NCI-H1092 (cell line): ENCODE measurements at places on chromosomes 6 and 20.
A peak's percentile ranks its signal among the peaks of the same experiment; 100 is the strongest.

DNA sequence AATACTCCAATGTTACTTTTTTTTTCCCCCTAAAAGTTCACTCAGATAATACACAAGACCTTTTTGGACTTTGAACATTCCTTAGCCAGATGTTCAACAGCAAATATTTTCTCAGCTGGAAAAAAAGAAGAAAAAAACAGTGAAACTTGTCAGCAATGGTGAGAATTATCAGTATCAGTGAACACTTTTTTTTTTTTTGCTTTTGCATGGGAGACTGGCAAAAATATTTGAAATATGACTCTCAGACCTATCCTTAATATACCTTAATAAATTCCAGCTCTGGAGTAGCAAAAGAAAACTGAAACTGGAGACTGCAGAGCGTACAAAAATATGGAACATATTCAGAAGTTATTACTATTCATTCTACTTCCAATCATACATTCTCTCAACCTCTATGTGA is 92.3 kb downstream of the RFPL4B start:
- DNase-seq: no peak

GRCh38 chr6:128519132-128519930 is 1.1 kb downstream of the PTPRK start:
- no peak for DNase-seq

DNA sequence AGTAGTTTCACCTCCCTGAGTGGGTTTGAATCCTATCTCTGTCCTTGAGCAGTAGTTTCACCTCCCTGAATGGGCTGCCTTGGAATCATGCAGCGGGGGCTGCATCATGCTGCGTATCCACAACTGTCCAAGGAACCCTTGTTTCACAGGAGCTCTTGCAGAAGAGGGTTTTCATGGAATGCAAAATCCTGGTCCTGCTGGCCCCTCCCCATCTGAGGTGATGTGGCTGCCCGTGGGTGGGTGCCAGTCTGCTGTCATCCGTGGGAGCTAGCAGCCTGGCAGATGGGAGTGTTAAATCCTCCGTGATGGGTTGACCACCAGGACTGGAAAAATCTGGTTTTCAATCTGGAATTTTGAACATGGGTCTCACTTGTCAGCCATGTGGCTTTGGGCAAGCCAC is 21.7 kb downstream of the ZBP1 start:
- no peak for DNase-seq

- DNase-seq: no peak
These were observed 62.8 kb upstream of the FOXO3 start for GRCh38 chr6:108497883-108498282.

DNA sequence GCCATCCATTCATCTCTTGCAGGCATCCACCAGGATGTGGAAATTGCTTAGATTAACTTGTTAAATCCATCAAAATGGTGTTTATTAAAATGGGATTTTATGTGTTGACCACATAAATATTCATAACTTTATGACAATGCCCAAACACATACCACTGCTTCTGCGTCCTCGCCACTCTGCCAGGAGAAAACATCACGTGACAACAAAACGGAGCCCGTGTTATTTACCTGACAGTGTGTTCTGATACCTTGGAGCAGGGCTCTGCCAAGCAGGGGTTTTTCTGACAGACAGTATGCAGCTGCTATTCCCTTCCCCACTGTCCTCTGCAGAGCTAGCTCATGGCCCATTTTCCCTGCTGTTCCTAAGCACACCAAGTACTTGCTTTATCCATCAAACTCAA is 279.5 kb upstream of the CHD6 start:
- no peak for DNase-seq

DNA sequence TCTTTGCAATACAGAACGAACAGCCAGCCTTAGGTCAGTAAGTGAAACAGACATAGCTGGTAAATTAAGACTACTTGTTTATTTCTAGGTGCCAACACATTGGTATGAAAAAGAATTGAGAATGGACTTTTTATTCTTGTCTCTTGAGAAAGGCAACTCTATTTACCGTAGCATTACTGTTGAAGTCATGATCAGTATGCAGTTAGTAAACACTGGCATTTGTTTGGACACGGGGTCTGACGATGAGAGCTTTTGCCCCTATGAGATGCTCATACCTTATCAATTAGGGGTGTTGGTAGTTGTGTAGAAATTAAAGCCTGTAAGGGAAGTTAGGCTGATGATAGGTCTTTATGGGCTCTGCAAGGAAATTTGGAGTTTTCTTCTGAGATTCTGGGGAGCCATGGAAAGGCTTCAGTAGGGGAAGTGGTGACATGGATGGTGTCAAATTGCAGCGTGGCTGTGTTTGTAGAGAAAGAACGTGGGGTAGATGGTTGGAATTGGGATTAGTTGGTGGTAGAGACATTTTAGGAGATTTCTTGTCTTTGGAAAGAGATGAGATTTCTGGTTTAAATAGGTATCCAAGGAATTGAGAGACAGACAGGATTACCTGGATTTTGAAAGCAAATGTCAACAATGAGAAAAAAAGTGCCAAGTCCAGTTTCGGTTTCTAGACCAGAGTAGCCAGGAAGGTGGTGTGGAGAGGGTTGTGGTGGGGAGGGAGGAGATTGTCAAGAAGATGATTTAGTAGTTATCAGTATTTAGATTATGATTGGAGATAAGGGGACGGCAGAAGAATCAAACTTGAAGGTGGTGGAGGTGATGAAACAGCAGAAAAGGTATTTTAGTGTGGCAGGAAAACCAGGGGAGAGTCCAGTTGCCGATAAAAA is 116.6 kb downstream of the JARID2 start:
- no peak for DNase-seq

- peak; percentile 4 for DNase-seq
These were observed 81.6 kb upstream of the PREP start for GRCh38 chr6:105484238-105485161.

GRCh38 chr6:128657181-128657580 is 136.8 kb upstream of the PTPRK start:
- DNase-seq: no peak

DNA sequence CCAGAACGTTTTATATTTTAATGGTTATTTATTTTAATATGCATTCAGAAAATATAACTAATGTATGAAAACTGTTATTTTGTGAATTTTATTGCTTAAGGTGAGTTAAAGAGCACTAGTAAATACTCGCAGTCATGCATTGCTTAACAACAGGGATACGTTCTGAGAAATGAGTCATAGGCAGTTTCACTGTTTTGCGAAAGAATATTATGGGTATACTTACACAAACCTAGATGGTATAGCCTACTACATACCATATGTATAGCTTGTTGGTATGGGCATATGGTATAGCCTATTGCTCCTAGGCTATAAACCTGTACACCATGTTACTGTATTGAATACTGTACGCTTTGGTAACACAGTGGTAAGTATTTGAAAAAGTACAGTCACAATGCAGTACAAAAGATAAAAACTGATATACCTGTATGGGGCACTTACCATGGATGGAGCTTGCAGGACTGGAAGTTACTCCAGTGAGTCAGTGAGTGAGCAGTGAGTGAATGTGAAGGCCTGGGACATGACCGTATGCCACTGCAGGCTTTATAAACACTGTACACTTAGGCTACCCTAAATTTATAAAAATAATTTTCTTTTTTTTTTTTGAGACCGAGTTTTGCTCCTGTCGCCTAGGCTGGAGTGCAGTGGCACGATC is 38.5 kb downstream of the ARFGEF2 start:
- DNase-seq: no peak

DNA sequence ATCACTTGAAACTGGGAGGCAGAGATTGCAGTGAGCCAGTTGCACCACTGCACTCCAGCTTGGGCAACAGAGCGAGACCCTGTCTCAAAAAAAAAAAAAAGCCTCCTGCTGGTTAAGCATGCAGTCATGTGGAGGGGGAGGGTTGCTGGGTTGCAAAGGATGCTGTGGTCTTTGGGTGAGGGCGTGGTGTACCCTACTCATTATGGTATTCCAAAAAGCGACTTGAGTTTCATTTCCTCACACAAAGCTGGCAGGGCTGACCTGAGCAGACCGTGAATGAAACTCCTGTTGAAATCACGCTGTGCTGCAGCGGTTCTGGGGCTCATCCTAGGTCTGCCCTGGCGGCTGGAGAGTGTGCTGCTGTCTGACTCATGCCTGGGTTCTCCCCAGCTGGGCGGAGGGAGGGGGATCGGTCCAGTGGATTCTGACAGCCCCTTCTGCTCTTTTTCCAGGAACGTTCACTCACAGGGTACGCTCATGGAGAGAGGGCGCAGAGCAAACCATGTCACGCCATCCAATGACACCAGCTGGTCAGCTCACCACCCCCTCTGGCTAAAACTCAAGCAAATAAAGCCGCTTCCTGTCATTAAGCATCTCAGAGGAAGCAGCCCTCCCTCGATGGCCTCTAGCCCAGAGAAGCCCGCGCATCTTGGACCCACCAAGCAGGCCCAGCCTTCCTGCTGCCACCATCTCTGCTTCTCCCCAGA is 166.2 kb downstream of the SCML4 start:
- DNase-seq: peak; percentile 60

DNA sequence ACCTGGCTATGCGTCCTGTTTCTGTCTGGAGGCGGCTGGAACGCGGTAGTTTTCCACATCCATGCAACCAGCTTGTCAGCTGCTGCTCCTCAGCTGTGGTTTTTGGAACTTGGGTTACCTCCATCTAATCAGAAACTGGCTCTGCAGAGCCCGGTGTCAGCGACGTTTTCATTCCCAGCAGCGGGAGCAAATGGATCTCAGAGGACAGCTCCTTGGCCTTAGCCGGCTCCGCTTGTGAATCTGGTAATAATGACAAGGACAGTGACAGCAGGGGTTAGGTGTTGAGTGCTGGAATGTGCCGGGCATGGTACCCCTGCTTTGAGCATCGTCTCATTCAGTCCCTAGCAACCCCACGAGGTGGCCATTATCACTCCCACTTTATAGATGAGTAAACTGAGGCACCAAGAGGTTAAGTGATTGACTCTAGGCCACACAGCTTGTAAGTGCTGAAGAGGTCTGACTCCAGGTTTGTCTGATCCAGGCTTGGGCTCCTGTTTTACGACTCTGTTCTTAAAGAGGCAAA is 1.3 kb downstream of the SLCO4A1 start:
- no peak for DNase-seq

GRCh38 chr6:159261995-159262394 is 92.8 kb downstream of the FNDC1 start:
- no peak for DNase-seq

DNA sequence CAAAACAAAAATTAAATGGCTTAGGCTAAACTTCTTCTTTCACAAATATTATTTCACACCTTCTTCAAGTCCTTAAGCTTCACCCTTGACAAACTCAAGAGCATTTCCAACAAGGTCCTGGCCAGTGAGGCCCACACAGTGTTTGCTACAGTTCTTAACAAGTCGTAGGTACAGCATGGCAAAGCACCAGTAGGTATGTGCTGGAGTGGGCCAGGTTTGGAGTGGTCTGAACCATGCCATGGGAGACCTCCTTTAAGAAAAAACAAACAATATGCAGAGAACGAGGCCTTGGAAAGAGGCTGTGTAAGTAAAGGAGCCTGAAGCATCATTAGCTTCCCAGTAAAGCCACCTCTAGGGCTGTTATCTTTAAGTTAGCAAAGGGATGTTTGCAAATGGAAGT is 154.3 kb upstream of the SNX9 start:
- no peak for DNase-seq

DNA sequence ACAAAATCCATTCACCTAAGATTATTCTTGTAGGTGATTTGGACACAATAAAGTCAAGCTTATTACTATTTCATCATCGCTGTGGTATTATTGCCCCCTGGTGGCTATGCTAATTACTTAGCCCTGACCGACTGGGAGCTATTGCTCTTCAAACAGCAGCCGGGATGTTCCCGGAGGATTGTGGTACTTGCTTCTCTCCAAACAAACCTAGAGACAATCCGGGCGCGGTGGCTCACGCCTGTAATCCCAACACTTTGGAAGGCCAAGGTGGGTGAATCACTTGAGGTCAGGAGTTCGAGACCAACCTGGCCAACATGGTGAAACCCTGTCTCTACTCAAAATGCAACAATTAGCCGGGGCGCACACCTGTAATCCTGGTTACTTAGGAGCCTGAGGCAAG is 15.4 kb upstream of the STMND1 start:
- peak; percentile 20 for DNase-seq

DNA sequence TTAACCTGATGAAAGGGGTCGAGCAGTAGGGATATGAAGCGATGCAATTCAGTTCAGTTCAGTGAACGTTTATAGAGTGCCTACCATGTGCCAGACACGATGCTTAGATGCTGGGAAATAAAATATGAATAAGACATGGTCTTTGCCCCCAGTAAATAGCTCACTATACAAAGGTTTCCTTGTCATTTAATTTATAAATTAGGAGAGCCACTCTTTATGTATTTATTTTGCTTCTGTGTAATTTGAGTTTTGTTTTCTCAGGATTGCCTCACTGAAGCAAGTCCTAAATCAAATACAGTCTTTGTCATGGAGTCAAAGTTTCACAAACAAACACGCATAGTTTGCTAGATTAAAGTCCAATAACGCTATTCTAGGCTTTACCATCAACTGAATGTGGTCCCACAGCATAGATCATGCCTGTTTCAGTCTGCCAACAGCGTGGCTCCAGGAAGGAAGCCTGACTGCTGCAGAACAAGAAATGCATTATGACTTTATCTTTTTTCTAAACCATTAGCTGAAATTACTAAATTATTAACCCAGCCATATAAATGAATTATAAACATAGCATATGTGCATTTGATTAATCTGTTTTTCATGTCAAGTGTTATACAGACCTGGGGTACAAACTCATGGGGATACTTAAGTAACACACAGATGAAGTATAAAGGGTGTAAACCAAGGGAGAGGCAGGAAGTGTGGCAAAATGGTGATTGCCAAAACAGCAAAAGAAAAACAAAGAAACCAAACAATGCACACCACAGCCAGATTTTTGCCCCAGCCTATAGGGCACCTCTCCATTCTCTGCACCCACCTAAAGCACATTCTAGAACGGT is 29.8 kb upstream of the CCN2 start:
- no peak for DNase-seq

GRCh38 chr20:62134735-62135231 is 8.4 kb downstream of the PSMA7 start:
- DNase-seq: no peak

- DNase-seq: no peak
These were observed 145.7 kb downstream of the RIMS1 start for GRCh38 chr6:72032086-72032485.

DNA sequence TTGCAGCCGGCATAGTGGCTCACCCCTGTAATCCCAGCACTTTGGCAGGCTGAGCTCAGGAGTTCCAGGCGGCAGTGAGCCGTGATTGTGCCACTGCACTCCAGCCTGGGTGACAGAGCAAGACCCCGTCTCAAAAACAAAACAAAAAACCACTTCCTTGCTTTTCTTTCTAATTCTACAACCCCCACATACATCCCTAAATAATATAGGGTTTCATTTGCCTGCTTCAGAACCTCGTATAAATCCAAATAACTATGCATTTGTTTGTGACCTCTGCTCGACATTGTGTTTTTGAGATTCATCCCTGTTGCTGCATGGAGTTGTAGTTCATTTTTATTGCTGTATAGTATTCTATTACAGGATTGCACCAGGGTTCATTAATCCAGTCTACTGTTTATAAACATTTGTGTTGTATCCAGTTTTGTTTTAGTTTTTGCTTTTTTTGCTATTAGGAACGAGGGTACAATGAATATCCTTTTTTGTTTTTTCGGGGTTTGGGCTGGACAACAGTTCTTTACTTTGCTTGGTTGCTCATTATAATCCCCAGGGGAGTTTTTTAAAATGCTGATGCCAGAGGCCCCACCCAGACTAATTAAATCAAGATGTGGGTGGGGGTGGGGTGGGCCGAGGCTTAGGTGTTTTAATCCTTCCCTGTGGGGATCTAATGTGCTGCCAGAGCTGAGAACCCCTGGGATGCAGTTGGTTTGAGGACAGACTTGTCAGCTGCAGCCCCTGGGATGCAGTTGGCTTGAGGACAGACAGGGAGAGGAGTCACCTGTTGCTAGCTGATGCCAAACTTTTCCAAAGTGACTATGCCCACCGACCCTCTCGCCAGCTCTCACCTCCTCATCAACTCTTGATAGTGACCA is 2.4 kb upstream of the SNAI1 start:
- no peak for DNase-seq

GRCh38 chr6:166718516-166718915 is 91.5 kb upstream of the RPS6KA2 start:
- no peak for DNase-seq
